ENCODE measurements at places on chromosomes 12 and 14.

- no peak for DNase-seq
These were observed 35.8 kb downstream of the FLVCR2 start for GRCh38 chr14:75614179-75614578.

DNA sequence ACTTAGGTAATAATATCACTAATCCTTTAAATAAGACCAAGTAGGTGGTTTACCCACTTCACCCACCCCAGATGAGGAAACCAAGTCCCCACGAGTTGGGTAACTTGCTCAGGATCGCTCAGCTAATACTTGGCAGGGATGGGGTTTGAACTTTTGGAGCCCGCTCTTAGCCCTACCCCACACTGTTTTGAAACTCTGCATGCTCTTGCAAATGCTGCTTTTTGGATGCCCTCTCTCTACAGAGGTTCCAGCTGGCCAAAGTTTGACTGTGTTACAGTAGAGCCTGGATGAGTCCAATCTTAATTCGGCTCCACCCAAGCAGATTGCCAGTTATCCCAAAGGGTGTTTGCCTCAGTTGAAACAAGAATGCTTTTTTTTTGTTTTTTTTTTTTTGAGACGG, 6.8 kb downstream of the PLEKHG3 start:
- DNase-seq: no peak

- DNase-seq: no peak
These were observed 17.6 kb downstream of the CHGA start for GRCh38 chr14:92940543-92940942.

DNA sequence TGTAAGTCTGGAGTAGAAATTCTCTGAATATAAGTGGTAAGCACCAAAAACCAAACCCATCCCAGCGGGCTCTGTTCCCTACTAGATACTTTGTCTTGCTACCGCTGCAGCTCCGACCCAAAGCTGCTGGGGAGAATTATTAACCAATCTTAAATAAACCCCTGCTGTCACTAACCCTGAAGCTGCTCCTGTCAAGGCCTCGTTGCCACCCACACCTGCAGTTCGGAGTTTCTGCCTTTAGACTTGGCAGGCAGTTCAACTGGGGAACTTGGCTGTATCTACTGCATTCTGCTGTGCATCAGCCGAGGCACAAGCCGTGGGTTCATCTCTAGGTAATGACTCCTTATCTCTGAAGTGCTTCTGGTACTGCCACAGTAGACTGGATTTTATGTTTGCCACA, 55.5 kb downstream of the PPM1A start:
- DNase-seq: no peak

- no peak for DNase-seq
These were observed 95.1 kb upstream of the COCH start for GRCh38 chr14:30779210-30779609.

- DNase-seq: no peak
These were observed 14.2 kb upstream of the TEX22 start for GRCh38 chr14:105384041-105384557.

DNA sequence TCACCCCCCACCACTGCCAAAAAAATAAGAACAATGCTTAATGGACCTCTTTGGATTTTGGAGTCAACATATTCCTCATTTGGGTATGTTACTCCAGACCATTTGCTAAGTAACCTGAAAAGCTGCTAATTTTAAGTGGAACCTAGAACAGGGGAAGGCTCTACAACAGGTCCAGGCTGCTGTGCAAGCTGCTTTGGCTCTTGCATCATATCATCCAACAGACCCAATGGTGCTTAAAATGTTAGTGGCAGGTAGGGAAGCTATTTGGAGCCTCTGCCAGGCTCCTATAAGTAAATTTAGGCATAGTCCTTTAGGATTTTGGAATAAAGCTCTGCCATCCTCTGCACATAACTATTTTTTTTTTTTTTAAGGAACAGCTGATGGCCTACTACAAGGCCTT, 132.2 kb upstream of the PMCH start:
- DNase-seq: no peak

DNA sequence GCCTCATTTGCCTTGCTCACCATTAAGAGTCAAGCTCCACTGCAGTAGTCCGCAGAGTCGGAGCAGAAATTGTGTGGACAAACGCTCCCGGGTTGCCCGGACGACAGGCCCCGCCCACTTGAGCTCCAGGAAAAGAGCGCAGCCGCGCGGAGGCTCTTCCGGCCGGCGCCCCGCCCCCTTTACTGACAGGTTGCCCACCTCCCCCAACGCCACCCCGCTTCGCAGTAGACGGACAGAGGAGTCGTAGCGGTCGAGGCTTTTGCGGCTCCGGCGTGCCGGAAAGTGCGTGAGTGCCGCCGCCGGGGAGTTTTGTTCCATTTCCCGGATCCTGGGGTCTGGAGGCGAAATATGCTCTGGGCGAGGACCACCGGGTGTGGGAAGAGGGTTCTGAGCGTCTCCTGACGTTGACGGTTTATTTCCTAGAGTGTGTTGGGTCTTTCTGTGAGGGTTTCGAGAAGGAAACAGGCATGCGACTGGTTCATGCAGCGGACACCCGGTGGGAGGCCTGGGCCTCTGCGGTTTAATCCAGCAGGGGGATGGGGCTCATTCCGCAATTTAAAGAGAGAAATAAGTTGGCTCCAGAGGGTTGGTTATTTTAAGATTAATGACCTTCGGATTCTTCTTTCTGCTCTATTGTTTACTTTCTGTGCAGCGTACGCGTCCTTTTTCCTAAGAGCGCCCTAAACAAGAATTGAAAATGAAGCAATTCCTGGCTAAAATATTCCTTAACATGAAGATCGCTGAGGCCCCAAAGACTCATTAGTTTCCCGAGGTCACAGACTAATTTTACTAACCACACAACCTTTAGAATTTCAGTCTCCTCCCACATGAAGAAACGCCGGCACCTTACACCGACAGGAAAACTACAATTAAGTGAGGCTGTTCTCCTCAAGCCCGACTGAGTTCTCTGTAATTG, at the start of the genes DNAI7 and ETFRF1:
Gene DNAI7 (minus strand): TSS at position 105 of the 916 bp plus-strand sequence. CDS start 82 bp downstream, at position 23.
Gene ETFRF1 (plus strand): TSS at position 182 of the 916 bp plus-strand sequence. CDS start 8,720 bp downstream, outside the sequence.
- peak; percentile 98 for DNase-seq

DNA sequence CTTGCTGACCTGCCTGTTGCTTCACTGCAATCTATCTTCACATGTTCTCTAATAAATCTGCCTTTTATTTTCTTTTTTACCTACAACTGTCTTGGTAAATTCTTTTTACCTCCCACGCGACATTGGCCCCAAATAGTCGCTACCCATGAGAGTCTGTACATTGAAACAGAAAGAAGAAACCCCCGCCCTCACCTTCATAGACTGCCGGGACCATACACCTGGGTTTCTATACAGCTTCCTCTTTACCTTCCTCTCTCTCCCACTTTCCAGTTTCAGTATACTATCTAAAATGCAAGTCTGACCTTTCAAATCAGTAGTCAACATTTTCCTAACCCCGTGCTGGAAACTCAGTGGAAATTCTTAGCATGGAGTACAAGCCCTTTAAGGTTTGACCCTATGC, 4.8 kb downstream of the SLC8A3 start:
- no peak for DNase-seq

DNA sequence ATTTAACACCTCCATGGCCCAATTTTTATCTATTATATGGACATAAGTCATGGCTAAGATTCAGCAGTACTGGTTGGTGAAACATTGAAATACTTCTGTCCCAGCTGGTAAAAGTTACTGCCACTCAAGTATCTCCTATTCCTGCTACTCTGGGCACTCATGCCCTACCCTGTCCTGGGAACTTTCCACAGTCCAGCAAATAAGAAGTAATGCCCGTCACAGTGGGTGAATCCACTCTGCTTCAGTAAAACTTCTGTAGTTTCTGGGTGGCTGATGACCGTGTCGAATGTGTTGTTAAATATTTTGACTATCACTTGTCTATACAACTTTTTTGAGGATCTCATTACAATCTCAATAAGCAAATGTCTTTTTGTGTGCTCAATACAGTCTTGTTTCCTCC, 209.3 kb upstream of the IGF1 start:
- DNase-seq: no peak

- no peak for DNase-seq
These were observed at the start of gene CLEC6A for GRCh38 chr12:8455727-8456360. TSS of gene CLEC6A (plus strand) at chr12:8455962. CDS start at chr12:8456112, 150 bp downstream.

DNA sequence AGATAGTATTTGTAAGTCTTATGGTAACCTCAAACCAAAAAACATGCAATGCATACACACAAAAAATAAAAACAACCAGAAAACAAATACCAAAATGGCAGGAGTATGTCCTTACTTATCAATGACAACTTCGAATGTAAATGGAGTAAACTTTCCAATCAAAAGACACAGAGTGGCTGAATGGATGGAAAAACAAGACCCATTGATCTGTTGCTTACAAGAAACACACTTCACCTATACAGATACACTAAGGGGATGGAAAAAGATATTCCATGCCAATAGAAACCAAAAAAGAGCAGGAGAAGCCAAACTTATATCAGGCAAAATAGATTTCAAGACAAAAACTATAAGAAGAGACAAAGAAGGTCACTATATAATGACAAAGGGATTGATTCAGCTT, 8.7 kb upstream of the DCAF5 start:
- no peak for DNase-seq

DNA sequence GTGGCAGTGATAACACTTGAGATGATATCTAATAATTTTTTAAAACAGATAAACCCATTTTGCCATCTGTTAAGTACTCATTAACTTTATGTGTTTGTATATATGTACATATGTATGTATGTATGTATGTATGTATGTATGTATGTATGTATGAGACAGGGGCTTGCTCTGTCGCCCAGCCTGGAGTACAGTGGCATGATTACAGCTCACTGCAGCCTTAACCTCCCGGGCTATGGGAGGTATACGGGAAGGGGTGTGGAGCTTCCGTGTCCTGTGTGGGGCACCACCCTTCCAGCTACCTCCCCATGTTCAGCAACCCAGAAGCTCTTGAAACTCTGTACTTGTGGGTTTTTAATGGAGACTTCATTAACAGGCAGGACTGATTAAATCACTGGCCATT, 116.9 kb downstream of the SCFD1 start:
- DNase-seq: no peak

DNA sequence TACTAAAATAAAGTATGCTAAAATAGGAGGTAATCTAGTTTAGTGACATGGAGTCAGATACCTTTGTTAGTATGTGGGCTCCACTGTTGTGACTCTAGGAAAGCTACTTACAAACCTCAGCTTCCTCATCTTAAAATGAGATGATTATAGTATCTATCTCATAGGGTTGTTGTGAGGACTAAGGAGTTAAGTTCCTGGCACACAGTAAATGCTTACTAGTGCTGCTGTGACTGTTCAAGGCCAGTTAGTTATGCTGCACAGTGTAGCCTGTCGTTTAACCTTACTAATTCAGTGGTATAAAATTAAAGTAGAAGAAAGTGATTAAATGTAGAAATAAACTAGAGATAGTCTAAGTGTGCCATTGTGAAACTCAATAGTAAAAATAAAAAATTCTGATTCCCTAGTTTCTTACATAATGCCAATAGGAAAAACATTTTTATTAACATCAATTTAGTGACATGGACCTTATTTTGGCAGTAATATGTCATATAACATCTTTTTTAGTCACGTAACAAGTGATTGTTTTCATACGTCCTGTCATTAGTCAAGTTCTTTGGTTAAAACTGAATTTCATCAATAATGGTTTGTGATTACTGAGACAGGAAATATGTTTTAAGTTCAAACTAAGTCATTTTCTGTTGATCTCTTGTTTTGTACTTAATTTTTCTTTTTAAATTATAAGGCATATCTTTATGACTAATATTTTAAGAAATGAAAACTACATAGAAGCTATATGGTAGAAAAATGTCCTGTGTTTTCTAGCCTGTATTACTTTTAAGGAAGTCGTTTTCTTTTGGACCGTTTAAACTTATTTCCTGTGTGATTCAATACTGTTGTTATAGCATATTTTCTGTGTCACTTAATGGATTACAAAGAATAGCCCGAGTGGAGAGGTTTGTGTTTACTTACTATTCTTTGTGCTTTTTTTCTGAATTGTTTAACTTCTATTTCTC, 74.0 kb downstream of the PCNX1 start:
- DNase-seq: no peak

DNA sequence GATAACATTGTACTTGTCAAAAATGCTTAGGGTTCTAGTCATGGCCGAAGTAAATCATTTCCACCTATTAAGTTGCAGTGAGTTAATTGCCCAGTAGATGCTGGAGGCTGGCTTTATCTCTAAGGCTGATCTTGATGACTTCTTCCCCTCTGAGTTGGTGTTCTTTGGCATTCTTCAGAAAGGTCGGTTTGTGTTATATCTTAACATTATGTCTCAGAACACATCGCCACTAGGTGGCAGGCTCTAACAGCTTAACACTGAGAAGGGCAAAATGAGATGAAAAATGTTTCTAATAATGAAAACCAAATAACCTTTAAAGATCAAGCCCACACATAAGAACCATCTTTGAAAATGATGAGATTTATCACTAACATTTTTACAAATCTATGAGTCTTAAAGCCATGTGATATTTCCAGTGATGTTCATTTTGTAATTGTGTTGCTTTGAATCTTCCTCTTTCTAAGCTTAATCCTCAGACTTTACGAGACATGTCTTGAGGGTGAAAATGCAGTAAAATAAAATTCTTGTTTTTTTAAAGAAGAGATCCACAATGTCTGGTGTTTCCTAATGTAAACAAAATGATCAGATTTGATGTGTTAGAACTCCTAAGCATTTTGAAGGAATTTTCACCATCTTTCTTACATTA, 28.6 kb downstream of the SUDS3 start:
- DNase-seq: peak; percentile 36

GRCh38 chr12:22935090-22935489, 310.1 kb downstream of the ETNK1 start:
- DNase-seq: no peak
